Bronchial epithelial cell (primary cell): ENCODE measurements at places on chromosomes 7 and 10. TPM values are rescaled to one million over a fixed set of nuclear protein-coding genes. Genes with fewer than 3 reads are reported as not detected.

Gene KDM7A
- 14.7 and 22.1 TPM in 2 replicates for total RNA-seq

Gene PKD2L1
- under 0.01 TPM in 1 of 2 replicates, not detected in the other for total RNA-seq

Gene PNLIP
- total RNA-seq: under 0.01 TPM in 2 replicates

Gene CHST15
- 11.1 and 12.8 TPM in 2 replicates for total RNA-seq

Gene HOXA11
- not detected in 2 replicates for total RNA-seq

Gene LRIT1
- total RNA-seq: not detected in 2 replicates

Gene ATP6V1F
- 108 and 132 TPM in 2 replicates for total RNA-seq

Gene CDHR3
- total RNA-seq: 0.51 and 1.1 TPM in 2 replicates

Gene EBF3
- total RNA-seq: 0.26 TPM in 1 of 2 replicates, not detected in the other

Gene VDAC2
- total RNA-seq: 144 and 270 TPM in 2 replicates

Gene KCNH2
- under 0.01 and 0.13 TPM in 2 replicates for total RNA-seq

Gene HMX3
- 0.13 TPM in 1 of 2 replicates, not detected in the other for total RNA-seq

Gene SPDYE3
- not detected in 2 replicates for total RNA-seq

Gene SPDYE2
- total RNA-seq: not detected in 2 replicates

Gene CCL26
- total RNA-seq: not detected in 2 replicates

Gene CHRM2
- total RNA-seq: 0.26 TPM in 1 of 2 replicates, not detected in the other

Gene MLXIPL
- total RNA-seq: under 0.01 TPM in 1 of 2 replicates, not detected in the other

Gene TDRD1
- total RNA-seq: 1.8 and 2.1 TPM in 2 replicates

Gene SFTPD
- total RNA-seq: 0.77 and 0.79 TPM in 2 replicates

Gene ITGB8
- total RNA-seq: 10.5 and 13.8 TPM in 2 replicates

Gene LFNG
- 4.5 and 6.8 TPM in 2 replicates for total RNA-seq

Gene SLC25A13
- 14.6 and 16.6 TPM in 2 replicates for total RNA-seq

Gene ZCCHC24
- 0.53 and 0.90 TPM in 2 replicates for total RNA-seq

Gene LEP
- total RNA-seq: under 0.01 TPM in 2 replicates

Gene FEZF1
- total RNA-seq: not detected in 2 replicates

Gene OPN1SW
- not detected in 2 replicates for total RNA-seq

Gene GPR85
- total RNA-seq: 0.26 and 0.77 TPM in 2 replicates

Gene NDUFB8
- 134 and 284 TPM in 2 replicates for total RNA-seq

Gene TAS2R41
- not detected in 2 replicates for total RNA-seq

Gene LIPM
- total RNA-seq: not detected in 2 replicates

Gene TAS2R5
- 3.9 and 5.1 TPM in 2 replicates for total RNA-seq
